ENCODE measurements at places on chromosomes 2 and 18.

DNA sequence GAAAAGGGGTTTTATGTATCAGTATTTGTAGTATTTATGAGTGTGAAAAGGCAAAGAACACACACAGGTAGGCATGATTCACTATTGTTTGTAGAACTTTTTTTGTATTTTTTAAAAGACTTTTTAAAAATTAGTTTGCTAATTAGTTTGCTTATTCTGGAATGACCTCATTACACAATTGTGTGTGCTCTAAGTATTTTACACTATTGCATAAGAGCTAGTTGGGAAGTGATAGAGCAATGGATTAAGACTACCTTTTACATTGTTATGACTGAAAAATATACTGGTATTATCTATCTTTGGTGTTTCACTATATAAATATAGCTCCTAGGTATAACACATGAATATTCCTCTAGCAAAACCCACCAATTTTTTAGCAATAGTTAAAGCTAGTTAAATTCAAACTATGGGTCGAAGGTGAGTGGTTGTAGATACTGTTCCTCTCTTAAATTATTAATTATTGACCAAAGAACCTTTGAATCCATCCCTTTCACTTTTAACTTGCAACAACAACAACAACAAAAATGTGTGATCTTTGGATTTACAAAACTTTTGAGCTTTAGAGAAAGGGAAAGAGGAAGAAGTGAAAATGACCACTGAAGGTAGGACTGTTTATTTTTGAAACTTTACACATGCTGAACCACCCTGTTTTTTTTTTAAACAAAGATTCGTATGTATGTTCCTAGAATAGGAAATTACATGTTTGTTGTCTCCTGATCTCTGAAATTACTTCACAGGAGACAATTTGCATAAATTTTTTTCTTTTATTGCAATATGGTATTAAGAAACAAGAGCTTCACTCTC, 18.7 kb downstream of the ITPRID2 start:
- DNase-seq, result no peak

DNA sequence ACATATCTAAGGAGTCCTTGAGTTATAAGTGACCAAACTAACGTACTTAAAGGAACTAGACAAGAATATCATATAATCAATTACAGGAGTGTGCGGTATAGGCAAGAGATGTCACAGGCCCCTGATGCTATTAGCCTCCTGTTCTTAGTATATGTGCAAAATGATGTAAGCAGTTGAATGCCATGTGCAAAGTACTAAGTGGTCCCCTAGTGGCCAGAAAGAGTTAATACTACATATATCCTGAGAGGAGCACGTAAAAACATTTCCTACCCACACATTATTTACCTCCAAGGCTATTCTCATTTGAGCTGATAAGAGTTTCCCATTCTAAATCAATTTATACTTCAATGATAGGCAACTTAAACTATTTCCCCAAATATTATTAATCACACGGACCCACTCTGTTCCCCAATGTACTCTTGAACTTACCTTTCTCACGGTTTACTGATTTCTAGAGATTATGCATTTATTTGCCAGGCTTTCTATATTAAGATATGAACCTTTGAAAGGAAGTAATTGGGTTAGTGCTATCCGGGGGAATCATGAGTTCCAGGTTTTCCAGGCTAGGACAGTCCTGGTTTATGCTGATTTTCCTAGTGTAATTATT, 158.0 kb upstream of the KLHL14 start:
- DNase-seq, result no peak

- DNase-seq, result no peak
Measured at GRCh38 chr18:77201506-77201905, 48.1 kb upstream of the GALR1 start.

DNA sequence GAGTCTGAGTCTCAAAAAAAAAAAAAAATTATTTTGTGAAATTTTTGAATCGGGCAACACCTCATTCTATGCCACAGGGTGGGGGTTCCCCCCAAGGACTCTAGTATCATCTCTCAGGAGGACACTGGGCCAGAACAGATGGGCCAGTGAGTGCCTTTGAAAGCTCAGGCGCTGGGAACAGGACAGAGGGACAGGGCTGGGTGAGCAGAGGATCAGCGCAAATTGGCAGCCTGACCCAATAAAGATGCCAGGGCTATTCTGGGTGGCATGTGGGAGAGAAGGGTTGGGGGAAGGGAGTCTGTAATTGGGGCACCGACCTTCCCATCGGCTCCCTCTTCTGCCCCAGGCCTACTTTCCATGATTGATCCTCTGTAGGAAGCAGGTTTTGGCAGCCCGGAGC, 44.0 kb downstream of the KIF3C start:
- DNase-seq, result no peak

GRCh38 chr2:187532333-187533120, 21.7 kb downstream of the TFPI start:
- no peak for DNase-seq

DNA sequence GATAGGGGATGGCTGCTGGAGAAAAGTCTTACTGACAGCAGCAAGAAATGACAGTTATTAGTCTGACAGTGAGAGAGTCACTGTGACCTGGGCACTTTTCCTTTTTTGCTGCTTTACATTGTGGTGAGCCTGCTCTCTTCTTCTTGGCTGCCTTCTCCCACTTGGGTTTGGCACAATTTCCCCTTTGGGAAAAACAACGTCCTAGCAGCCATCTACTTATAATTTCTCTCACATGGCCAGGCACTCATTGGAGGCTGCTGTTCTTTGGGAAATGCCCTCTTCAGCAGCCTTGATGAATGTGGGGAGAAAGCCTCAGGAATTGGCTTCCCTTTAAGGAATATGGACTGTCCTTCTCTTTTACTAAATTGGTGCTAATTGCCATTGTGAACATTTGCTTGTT, 60.4 kb upstream of the SLC1A4 start:
- no peak for DNase-seq

GRCh38 chr2:69514819-69515218, 77.6 kb upstream of the NFU1 start:
- no peak for DNase-seq

DNA sequence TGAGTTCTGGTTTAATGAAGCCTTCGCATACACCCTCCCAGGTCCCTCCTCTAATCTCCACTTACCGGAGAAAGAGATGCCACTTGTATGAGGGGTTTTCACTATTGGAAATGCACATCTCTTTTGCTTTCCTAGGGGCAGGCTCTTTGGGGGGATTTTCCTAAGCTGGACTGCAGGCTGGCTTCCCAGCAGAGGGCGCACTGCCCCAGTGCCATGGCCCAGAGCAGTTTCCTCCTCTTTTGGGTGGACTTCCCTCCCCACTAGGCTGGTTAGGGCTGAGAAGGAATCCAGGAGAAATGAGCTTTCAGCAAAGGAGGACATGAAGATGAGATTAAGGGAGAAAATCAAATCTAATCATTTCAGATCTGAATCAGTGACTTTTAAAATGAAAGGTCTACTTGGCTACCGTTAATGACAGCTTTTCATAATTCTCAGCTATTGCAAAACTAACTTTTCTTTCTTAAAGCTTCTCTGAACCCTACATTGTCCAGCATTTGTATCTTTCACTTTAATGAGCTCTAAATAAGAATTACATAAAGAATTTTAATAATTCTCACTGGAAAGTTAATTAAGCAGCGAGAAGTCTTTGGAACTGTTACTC, 784.1 kb upstream of the FANCL start:
- DNase-seq, result no peak

DNA sequence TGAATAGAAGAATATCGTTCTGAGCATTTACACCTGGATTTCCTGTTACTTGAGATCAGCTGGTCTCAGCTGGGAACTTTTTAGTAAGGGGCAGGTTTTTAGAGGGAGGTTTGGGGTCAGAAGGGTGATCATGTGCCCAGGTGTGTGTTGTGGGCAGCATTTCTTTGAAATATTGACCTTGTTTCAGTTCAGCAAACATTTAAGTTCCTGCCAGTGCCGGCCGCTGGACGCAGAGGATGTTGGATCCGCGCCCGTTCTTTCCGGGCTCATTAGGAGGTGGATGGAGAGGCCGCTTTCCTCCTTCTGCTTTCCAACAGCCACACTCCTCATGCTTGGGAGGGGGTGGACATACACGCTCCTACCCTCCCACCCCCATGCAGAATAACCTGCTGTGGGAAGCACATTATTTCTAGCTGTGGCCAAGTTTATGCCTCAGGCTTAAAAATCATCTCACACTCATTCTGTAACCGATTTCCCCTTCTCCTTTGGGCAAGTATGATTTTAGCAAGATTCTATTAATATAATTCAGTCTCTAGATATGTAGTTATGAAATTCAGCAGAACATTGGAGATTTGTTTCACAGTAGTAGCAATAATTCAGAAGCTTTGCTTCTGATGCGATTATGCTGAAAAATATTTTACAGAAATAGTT, 131.4 kb downstream of the ZNF236 start:
- DNase-seq, result no peak

- no peak for DNase-seq
Measured at GRCh38 chr2:240346753-240347372, 88.6 kb upstream of the GPC1 start.

DNA sequence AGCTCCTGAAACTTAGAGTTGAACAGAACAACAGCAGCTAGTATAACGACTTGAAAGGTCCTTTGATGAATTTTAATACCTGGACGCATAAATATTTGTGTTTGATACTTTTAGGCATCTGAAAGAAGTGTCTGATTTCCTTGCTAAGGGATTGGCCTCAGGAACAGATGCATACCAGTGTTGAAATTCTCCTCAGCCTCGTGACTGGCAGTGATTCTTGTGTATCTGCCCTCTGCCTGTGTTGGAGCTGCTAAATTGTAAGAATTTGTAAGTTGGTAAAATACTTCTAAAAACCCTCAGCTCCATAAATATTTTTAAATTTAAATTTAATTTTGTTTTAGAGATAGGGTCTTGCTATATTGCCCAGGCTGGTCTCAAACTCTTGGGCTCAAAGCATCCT, 22.4 kb upstream of the SCYGR1 start:
- no peak for DNase-seq

GRCh38 chr18:48122376-48122775, 191.9 kb upstream of the SMAD2 start:
- no peak for DNase-seq

GRCh38 chr2:58939388-58939787, 698.3 kb upstream of the FANCL start:
- no peak for DNase-seq

DNA sequence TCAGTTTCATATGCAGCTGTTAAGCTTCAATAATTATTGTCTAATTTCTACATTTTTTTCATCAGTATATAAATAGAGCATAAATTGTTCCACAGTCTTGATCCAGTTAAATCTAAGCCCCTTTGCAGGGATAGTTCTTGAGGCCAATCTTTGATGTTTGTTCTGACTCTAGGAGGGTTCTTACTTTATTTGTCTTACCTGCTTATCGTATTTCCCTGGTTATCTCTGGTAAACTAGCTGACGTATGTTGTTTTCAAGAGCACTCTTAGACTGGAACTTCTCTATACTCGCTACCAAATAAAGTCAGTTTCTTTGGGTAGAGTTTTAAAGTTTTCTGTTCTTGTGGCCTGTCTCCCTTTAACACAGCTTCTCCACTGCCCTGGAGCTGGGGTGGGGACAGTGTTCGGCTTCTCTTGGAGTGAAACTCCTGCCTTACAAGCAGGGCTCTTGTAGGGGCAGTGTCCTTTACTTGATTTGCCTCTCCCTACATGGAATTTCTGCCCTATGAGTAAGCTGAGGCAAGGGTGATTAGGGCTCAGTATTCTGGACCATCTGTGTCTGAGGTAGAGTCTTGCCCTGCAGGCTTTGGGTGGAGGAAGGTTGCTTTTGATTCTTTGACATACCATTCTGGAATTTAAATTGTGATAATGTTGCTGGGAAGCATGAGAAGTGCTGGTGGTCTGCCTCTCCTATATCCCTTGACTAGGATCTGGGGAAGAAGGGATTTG, 90.3 kb downstream of the PTPN4 start:
- no peak for DNase-seq

DNA sequence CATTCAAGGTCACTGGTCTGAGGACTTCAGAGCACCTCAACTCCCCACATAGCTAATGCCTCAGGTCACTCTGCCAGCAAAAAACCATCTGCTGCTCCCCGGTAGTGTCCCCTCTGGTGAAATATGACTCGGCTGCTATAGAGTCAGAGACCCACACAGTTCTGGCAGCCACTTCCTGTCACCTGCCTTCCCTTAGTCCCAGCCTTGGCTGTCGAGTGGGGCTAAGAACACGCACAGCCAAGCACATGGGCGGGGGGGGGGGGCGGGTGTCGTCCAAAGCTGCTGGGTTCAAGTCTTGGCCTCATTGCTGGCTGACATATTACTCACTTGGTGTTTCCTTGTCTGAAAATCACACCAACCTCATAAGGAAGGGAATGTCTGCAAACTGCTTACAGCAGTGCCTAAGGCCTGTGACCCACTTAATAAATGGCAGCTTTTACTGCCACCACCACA, 37.5 kb downstream of the POLR1A start:
- DNase-seq, result peak; percentile 12

GRCh38 chr2:152647552-152647951, 69.7 kb downstream of the PRPF40A start:
- no peak for DNase-seq

GRCh38 chr2:120269076-120269744, 16.6 kb downstream of the RALB start:
- no peak for DNase-seq
